Small intestine (tissue), 16 donors: ENCODE measurements at places on chromosomes 12 and 14.
A peak's percentile ranks its signal among the peaks of the same experiment; 100 is the strongest.

GRCh38 chr14:24136684-24137528 lies 912 bp downstream of the PSME1 start:
- DNase-seq: peak; percentile 40
- H3K4me1 ChIP-seq: peaks cover 13% of the 10 kb centered on the region
- peaks cover 6% of the 10 kb centered on the region for H3K36me3 ChIP-seq
- H3K27ac ChIP-seq: peak overlapping the region; percentile 80
- H3K4me3 ChIP-seq: peak overlapping the region; percentile 92

DNA sequence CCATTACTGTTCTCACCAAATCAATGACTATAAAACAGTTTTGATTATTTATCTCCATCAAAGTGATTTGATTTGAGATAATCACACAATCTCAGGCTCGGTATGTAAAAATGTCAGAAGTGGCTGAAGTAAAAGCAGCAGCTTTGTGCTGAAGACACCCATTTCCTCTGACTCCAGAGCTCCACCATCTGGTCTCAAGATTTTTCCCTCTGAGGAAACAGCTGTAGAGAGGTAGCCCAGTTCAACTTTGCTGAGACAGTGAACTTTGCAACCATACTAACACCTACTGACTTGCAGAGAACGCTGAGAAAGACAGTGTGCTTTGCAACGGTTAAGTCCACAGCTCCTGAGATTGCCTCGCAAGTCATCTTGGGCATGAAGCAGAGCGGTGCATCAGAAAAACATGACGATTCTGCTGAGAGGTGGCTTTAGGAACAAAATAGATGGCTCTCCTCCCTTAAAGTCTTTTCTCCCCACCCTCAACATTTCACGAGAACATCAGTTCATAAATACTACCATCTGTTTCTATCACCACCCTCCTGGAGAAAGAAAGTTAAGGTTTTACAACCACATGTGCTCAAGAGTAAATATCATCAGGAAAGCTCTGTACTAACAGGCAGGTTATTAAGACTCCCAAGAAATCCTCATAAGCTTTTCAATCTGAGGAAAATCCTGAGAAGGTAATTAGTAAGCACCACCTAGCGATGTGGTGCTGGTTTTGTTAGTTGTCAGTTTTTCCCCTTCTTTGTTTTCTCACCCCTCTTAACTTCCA lies 34.8 kb downstream of the HIGD1C start:
- H3K4me1 ChIP-seq: peaks cover 12% of the 10 kb centered on the region
- peaks cover 29% of the 10 kb centered on the region for H3K36me3 ChIP-seq
- no peak overlapping the region for H3K4me3 ChIP-seq
- peak overlapping the region; percentile 64 for H3K27ac ChIP-seq

- H3K27me3 ChIP-seq: no peaks in the 10 kb centered on the region
- no peaks in the 10 kb centered on the region for H3K4me1 ChIP-seq
- no peak for DNase-seq
- H3K27ac ChIP-seq: no peak overlapping the region
- peaks cover 10% of the 10 kb centered on the region for H3K36me3 ChIP-seq
- H3K4me3 ChIP-seq: no peak overlapping the region
Measured at GRCh38 chr12:47725893-47726292, 603 bp upstream of the ENDOU start.

DNA sequence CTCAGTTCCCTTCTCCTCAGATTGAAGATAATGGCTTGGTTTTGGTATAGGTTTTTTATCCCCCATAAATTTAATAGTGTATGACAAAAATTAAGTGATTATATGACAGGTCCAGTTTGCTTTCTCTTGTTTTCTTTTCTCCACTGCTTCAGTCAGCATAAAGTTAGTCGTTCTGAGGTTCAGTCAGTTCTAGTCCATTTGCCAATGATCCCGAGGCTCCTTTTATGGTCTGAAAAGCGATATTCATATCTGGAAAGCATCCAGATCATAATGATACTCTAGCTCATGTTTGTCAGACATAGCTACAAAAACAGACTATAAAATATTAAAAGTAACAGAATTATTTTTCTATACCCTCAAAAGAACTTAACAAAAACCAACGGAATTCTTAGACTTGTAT lies 67.1 kb upstream of the SLC38A4 start:
- no peak overlapping the region for H3K27ac ChIP-seq
- no peak overlapping the region for H3K4me3 ChIP-seq
- H3K4me1 ChIP-seq: no peaks in the 10 kb centered on the region
- H3K36me3 ChIP-seq: no peaks in the 10 kb centered on the region

GRCh38 chr12:88946372-88946997 lies 366.2 kb upstream of the KITLG start:
- no peaks in the 10 kb centered on the region for H3K4me1 ChIP-seq
- no peaks in the 10 kb centered on the region for H3K27me3 ChIP-seq

DNA sequence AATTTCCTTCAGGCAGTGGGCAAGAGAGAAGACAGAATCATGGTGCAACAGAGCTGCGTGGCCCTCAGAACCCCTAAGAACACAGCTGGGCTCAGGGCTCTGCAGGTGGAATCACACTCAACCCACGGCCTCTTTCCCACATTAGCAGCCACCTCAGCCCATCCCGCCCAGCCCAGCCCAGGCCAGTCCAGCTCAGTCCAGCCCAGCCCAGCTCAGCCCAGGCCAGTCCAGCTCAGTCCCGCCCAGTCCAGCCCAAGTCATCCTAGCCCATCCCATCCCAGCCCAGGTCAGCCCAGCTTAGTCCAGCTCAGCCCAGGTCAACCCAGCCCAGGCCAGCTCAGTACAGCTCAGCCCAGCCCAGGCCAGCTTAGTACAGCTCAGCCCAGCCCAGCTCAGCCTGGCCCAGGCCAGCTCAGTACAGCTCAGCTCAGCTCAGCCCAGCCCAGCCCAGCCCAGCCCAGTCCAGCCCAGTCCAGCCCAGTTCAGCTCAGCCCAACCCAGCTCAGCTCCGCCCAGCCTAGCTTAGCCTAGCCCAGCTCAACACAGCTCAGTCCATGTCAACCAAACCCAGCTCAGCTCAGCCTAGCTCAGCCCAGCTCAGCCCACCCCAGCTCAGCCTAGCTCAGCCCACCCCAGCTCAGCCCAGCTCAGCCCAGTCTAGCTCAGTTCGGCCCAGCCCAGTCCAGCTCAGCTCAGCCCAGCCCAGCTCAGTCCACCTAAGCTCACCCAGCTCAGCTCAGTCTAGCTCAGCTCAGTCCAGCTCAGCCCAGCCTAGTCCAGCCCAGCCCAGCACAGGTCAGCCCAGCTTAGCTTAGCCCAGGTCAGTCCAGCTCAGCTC lies 183.1 kb downstream of the TMEM121 start:
- no peaks in the 10 kb centered on the region for H3K36me3 ChIP-seq
- H3K27me3 ChIP-seq: no peaks in the 10 kb centered on the region
- H3K4me1 ChIP-seq: no peaks in the 10 kb centered on the region
- no peak overlapping the region for H3K4me3 ChIP-seq

GRCh38 chr12:29346769-29347421 lies 34.1 kb downstream of the ERGIC2 start:
- no peak overlapping the region for H3K4me3 ChIP-seq
- H3K27me3 ChIP-seq: no peaks in the 10 kb centered on the region
- H3K36me3 ChIP-seq: peaks cover 11% of the 10 kb centered on the region
- peaks cover 10% of the 10 kb centered on the region for H3K4me1 ChIP-seq

- no peaks in the 10 kb centered on the region for H3K36me3 ChIP-seq
- no peaks in the 10 kb centered on the region for H3K27me3 ChIP-seq
- peaks cover 7% of the 10 kb centered on the region for H3K4me1 ChIP-seq
- no peak overlapping the region for H3K27ac ChIP-seq
- no peak overlapping the region for H3K4me3 ChIP-seq
- DNase-seq: no peak
Measured at GRCh38 chr12:11672256-11673191, 23.1 kb downstream of the ETV6 start.

DNA sequence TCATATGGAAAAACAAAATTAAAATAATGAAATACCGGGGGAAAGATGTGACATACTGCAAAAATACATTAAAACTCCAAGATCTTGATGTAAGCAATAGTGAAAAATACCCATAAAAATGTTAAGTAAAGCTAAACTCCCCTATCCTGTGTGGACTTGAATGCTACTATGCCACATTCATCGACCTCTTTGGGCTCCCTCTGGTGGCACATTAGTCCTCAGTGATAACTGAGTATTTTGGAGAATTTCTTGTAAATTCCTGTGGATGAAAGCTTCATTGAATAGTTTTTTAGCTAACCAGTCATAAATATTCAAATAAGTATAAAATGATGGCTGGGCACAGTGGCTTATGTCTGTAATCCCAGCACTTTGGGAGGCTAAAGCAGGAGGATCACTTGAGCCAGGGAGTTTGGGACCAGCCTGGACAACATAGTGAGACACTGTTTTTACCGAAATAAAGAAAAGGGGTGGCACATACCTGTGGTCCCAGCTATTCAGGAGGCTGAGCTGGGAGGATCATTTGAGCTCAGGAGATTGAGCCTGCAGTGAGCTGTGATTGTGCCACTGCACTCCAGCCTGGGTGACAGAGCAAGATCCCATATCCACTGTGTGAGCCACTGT lies 42.4 kb upstream of the SGPP1 start:
- no peaks in the 10 kb centered on the region for H3K4me1 ChIP-seq
- no peak overlapping the region for H3K4me3 ChIP-seq
- peak; percentile 50 for DNase-seq
- no peaks in the 10 kb centered on the region for H3K27me3 ChIP-seq

DNA sequence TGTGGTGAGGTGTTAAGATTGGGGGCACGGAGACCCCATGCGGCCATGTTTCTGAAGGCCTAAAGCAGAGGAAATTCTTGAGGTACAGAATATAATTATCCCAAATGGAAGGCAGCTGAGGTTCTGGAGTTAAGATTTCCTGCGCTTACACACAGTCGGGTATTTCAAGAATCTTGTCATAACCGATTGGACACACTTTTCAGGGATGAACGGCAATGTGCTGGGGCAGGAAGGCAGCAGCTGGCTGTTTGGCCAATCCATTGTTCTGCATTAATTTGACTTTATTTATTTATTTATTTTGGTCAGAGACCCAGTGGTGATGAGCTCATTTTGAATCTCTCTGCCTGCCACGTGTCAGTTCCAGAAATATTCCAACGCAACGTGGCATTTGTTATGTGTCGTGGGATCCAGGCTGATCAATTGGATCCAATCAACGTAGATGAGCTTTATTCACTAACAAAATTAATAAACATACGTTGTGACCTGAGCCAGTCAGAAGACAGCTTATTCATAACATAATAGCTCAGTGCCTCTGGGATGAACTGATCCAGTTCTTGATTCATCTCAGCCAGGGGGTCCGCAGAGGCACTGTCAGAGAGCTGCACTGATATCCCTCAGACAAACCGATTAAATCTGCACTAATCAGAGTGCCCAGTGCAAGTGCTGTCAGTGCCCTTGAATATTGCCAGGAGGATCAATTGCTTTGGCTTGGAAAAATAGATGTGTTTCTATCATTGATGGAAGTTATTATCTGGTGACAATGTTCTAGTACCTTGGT lies 181.0 kb downstream of the KTN1 start:
- H3K27ac ChIP-seq: no peak overlapping the region
- peaks cover 15% of the 10 kb centered on the region for H3K4me1 ChIP-seq
- no peak for DNase-seq
- H3K36me3 ChIP-seq: no peaks in the 10 kb centered on the region
- no peaks in the 10 kb centered on the region for H3K27me3 ChIP-seq

GRCh38 chr12:131166717-131167116 lies 213.0 kb downstream of the ADGRD1 start:
- no peak for DNase-seq
- H3K36me3 ChIP-seq: no peaks in the 10 kb centered on the region
- no peaks in the 10 kb centered on the region for H3K4me1 ChIP-seq
- no peak overlapping the region for H3K27ac ChIP-seq
- no peak overlapping the region for H3K4me3 ChIP-seq

GRCh38 chr12:67237231-67237630 lies 31.9 kb upstream of the CAND1 start:
- DNase-seq: no peak
- H3K27me3 ChIP-seq: no peaks in the 10 kb centered on the region
- H3K27ac ChIP-seq: no peak overlapping the region
- no peak overlapping the region for H3K4me3 ChIP-seq
- H3K36me3 ChIP-seq: no peaks in the 10 kb centered on the region

DNA sequence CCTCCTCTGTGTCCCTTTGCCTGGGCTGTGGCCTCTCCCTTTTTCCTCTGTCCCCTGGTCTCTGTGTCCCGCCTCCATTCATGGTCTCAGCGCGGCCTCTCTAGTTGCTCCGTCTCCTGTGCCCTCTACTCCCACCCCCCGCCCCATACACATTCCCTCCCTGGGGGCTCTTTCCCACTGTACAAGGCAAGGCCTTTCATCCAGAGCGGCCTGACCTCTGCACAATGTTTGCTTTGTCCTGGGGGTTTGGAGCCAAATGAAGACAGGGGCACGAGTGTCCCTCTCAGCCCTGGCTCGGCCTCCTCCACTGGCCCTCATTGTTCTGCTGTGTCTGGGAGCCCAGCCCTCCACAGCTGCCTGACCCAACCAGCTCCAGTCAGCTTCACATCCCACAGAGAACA lies 678.6 kb downstream of the BCL11B start:
- H3K4me1 ChIP-seq: no peaks in the 10 kb centered on the region
- no peak overlapping the region for H3K4me3 ChIP-seq
- no peak for DNase-seq
- H3K27me3 ChIP-seq: no peaks in the 10 kb centered on the region
- H3K36me3 ChIP-seq: no peaks in the 10 kb centered on the region

DNA sequence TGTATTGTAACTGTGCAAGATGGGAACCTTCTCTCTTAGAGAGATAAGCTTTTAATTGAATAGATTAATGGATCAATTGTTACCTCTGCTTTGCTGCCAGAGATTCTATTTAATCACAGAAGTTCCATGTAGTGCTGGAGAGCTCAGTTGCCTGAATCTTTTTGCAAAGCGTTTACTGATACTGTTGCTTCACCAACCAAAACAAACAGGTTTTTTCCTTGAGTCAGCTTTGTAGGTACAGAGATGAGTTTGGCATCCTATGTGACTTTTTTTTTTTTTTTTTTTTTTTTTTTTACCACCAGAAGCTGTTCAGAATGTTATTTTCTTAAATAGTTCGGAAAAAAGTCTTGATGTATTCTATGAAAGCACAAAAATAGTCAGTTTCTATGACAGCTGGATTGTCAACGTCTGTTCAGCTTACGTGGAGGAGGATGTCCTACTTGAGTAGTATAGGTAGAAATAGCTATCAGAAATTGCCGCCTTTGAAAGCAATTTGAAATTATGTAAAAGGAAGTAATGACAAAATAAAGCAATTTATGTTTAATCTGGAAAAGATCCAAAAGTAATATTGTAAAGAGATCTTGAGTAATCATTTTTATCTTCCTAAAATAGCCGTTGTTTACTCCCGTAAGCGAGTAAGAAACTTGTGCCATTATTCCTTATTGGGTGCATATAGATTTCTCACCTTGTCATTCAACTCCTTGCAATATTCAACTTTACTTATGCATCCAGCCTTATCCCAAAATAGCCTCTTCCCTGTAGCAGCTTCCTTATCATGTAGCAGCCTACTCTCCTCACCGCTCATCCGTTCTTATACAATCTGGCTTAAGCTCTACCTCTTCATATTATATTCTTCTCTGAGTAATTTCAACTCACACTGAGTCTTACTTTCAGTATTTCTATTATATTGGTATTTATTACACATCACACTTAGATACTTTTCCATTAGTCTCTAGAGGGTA lies 5.2 kb downstream of the LRRK2 start:
- H3K27ac ChIP-seq: no peak overlapping the region
- no peaks in the 10 kb centered on the region for H3K36me3 ChIP-seq
- H3K4me3 ChIP-seq: no peak overlapping the region
